ENCODE measurements at places on chromosomes 3 and 15. TPM values are rescaled to one million over a fixed set of nuclear protein-coding genes. Genes with fewer than 3 reads are reported as not detected.

Gene ZNF609
- 23.8 TPM for total RNA-seq

Gene ACKR2
- 2.6 TPM for total RNA-seq

GRCh38 chr15:82176542-82176941, 86.0 kb downstream of the EFL1 start:
- no peak overlapping the region for H3K4me3 ChIP-seq
- no peaks in the 10 kb centered on the region for H3K4me1 ChIP-seq
- no peaks in the 10 kb centered on the region for H3K36me3 ChIP-seq
- H3K27ac ChIP-seq = no peak overlapping the region
- no peak for DNase-seq
- no peaks in the 10 kb centered on the region for H3K27me3 ChIP-seq

GRCh38 chr15:51758645-51759044, 7.2 kb downstream of the TMOD2 start:
- H3K27ac ChIP-seq = no peak overlapping the region
- H3K4me1 ChIP-seq = peaks cover 10% of the 10 kb centered on the region
- H3K27me3 ChIP-seq = no peaks in the 10 kb centered on the region

DNA sequence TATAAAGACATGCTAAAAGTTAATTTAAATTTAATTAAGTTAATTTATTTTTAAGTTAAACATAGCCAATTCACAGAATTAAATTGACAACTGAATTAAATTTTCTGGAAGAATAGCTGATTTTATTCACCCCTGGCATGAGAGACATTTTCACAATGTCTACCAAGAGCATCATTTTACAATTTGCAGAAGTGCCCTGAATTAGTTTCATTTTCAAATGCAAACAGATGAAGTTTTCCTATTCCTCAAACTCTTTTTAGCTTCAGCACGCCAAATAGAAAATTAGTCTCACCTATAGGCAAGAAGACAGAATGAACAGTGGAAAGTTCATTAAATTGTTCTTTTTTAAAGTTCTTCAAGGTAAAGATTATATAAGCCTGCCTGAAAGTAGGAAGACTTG, 259.3 kb downstream of the ZBBX start:
- no peak overlapping the region for H3K27ac ChIP-seq
- no peaks in the 10 kb centered on the region for H3K4me1 ChIP-seq
- no peak for DNase-seq
- H3K27me3 ChIP-seq = no peaks in the 10 kb centered on the region
- H3K36me3 ChIP-seq = no peaks in the 10 kb centered on the region

GRCh38 chr3:190988102-190988501, 125.6 kb upstream of the GMNC start:
- DNase-seq = no peak
- no peaks in the 10 kb centered on the region for H3K4me1 ChIP-seq
- no peak overlapping the region for H3K4me3 ChIP-seq
- no peaks in the 10 kb centered on the region for H3K36me3 ChIP-seq

All from adrenal gland (tissue), 19 donors.